ENCODE measurements at places on chromosomes 2 and 18.

GRCh38 chr2:16066261-16067036 is 126.1 kb downstream of the MYCN start:
- no peak for DNase-seq

- DNase-seq, result no peak
Measured at GRCh38 chr18:47582093-47582492, 330.6 kb upstream of the SKOR2 start.

- DNase-seq, result no peak
Measured at GRCh38 chr18:39781565-39781964, 2173.5 kb upstream of the PIK3C3 start.

DNA sequence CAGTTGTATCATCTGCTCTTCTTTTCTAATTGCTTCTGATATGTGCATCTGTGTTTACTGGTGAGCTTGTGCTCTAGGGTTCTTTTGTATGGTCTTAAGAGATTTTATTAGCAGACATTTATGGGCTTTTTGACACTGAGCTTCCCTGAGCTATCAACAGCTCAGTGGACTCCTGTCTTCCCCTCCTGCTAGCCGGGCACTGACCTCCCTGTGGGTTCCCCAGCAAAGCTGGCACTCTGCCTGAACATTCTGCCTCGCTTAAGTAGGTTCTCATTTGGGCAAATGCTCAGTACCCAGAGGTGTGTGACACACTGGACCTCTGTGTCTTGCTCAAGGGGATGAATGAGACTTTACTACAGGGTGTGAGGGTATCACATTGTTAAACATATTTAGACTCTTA is 15.8 kb downstream of the TRAF3IP1 start:
- DNase-seq, result no peak

DNA sequence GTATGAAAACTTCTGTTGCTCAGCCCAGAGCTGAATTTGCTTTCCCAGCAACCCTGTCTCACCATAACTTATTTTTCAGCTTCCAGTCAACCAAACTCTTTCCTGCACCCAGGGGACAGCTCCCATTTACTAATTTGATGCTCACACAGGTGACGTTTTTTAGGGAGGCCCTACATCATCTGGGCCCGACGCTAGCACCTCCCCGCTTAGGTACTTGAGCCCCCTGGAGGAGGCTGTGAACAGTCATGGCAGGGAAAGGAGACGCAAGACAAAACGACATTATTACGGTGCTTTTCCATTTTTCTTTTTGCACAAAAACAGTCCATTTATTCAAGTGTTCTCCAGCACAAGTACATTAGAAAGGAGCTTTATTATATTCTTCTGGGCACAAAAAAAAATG is 59.2 kb upstream of the POMC start:
- no peak for DNase-seq

DNA sequence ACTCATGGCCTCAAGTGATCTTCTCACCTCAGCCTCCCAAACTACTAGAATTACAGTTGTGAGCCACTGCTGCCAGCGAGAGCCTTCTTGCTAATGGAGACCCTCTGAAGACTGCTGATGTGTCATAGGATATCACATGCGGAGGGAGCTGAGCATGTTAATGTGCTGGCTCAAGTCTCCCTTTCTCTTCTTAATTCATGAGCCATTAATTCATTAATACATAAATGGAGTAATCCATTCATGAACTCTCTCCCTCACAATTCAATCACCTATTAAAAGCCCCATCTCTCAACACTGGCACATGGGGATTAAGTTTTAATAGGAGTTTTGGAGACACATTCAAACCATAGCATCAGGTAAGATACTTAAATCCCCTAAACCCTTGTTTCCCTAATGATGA is 54.8 kb downstream of the SYT4 start:
- DNase-seq, result no peak

DNA sequence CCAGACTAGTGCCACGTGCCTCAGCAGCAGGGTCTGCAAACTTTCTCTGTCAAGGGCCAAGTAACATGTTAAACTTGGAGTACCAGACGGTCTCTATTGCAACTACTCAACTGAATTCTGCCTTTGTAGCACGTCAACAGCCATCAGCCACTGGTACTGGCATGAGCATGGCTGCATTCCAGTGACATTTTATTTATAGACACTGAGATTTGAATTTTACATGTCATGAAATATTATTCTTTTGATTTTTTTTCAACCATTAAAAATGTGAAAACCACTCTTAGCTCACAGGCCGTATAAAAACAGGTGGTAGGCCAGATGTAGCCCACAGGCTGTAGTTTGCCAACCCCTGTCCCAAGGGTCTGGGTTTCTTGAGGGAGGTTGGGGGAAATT is 199.7 kb downstream of the TPGS2 start:
- DNase-seq, result no peak

GRCh38 chr2:26840937-26841610 is 6.9 kb upstream of the DPYSL5 start:
- DNase-seq, result no peak

DNA sequence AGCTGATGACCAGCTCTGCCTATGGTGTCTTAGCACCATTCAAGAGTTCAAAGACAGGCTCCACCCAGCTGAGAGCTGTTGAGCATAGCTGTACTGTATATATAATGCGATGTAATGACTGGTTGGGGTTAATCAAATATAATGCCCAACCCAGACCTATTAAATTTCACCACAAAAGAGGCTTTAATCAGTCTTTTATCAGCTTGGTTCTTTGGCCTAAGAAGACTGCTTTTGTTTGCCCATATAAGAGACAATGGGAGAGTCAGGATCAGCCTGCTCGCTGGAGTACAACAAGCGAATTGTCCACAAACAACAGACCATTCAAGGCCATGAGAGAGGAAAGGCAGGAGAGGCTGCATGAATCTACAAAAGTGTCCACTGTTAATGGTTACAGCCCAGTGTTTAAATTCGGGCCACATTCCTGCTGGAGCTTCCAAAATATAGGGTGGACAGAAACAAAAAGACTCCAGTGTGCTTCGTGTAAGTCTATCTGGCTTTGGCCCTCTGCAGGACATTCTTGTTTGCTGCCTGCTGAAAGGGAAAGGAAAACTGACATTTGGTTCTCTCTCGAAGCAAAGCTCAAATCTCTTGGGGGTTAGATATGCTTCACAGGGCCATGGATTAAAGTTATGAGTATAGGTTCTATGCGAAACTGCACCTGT is 299.0 kb upstream of the FBXO11 start:
- peak; percentile 26 for DNase-seq

All from amygdala (tissue), 56 donors.